A549 treated with ZK216348 at 1 μM for 4 hours (cell line): ENCODE measurements at places on chromosomes 3 and 15. TPM values are rescaled to one million over a fixed set of nuclear protein-coding genes. Genes with fewer than 3 reads are reported as not detected.

Gene ZNF662
- total RNA-seq = not detected in 5 replicates

Gene ZNF385D
- total RNA-seq = not detected in 5 replicates

Gene SLC12A1
- total RNA-seq = not detected in 5 replicates

Gene SPINK8
- not detected in 5 replicates for total RNA-seq

Gene TNFSF10
- total RNA-seq = 0.14 TPM in 1 of 5 replicates, not detected in the others

Gene LSAMP
- 0.04 to 0.49 TPM (median 0.08 TPM) in 5 replicates for total RNA-seq

Gene GPR176
- 9.4 to 14.1 TPM (median 11.8 TPM) in 5 replicates for total RNA-seq

Gene NMNAT3
- total RNA-seq = 1.0 to 2.1 TPM (median 1.7 TPM) in 5 replicates

Gene CLDN18
- not detected in 5 replicates for total RNA-seq

Gene LRRC2
- total RNA-seq = not detected in 5 replicates

Gene HYPK
- 4.1 to 10.5 TPM (median 5.7 TPM) in 5 replicates for total RNA-seq

Gene TUSC7
- not detected in 5 replicates for total RNA-seq

Gene MCTP2
- not detected in 5 replicates for total RNA-seq

Gene PSTPIP1
- not detected in 5 replicates for total RNA-seq

Gene PRR20G
- total RNA-seq = 0.35 to 0.56 TPM (median 0.44 TPM) in 5 replicates

Gene TMEM207
- not detected in 5 replicates for total RNA-seq

Gene IRAK2
- total RNA-seq = 17.2 to 22.0 TPM (median 20.3 TPM) in 5 replicates

Gene SLC9C1
- not detected in 5 replicates for total RNA-seq

Gene EBLN2
- 0.23 to 0.56 TPM (median 0.42 TPM) in 5 replicates for total RNA-seq

Gene ANKRD34C
- not detected in 5 replicates for total RNA-seq

Gene AMT
- 0.24 to 0.54 TPM (median 0.37 TPM) in 5 replicates for total RNA-seq

Gene PODXL2
- 6.7 to 11.1 TPM (median 9.7 TPM) in 5 replicates for total RNA-seq

Gene PYGO1
- 4.8 to 9.6 TPM (median 7.9 TPM) in 5 replicates for total RNA-seq

Gene FRMD5
- 2.4 to 5.9 TPM (median 2.7 TPM) in 5 replicates for total RNA-seq

Gene DUOX1
- not detected in 5 replicates for total RNA-seq

Gene SERPINI2
- total RNA-seq = not detected in 5 replicates

Gene CCR1
- total RNA-seq = not detected in 5 replicates

Gene LSMEM2
- total RNA-seq = 0.14 TPM in 1 of 5 replicates, not detected in the others

Gene SPATA12
- total RNA-seq = 0.20 to 0.55 TPM (median 0.40 TPM) in 5 replicates

Gene CEP97
- 2.8 to 6.6 TPM (median 5.9 TPM) in 5 replicates for total RNA-seq

Gene GJD2
- not detected in 5 replicates for total RNA-seq

Gene NOP10
- 511 to 617 TPM (median 553 TPM) in 5 replicates for total RNA-seq

Gene ITIH4
- 0.32 to 1.6 TPM (median 0.51 TPM) in 5 replicates for total RNA-seq

Gene PEX5L
- total RNA-seq = not detected in 5 replicates

Gene NEK10
- 0.51 to 1.2 TPM (median 0.89 TPM) in 5 replicates for total RNA-seq

Gene CTXN2
- not detected in 5 replicates for total RNA-seq

Gene SLC22A14
- total RNA-seq = 0.09 TPM in 2 of 5 replicates, not detected in the others

Gene GP5
- not detected in 5 replicates for total RNA-seq
